ENCODE measurements at places on chromosomes 2 and 18. TPM values are rescaled to one million over a fixed set of nuclear protein-coding genes. Genes with fewer than 3 reads are reported as not detected.
A peak's percentile ranks its signal among the peaks of the same experiment; 100 is the strongest.

GRCh38 chr2:150357770-150358467, 129.5 kb downstream of the RND3 start:
- no peak overlapping the region for H3K27ac ChIP-seq
- no peaks in the 10 kb centered on the region for H3K27me3 ChIP-seq
- no peaks in the 10 kb centered on the region for H3K4me1 ChIP-seq
- no peak overlapping the region for H3K4me3 ChIP-seq
- DNase-seq: no peak

GRCh38 chr2:220586980-220587530, 959.6 kb downstream of the SLC4A3 start:
- H3K4me3 ChIP-seq: no peak overlapping the region
- DNase-seq: no peak
- peak overlapping the region; percentile 59 for H3K27ac ChIP-seq
- H3K36me3 ChIP-seq: no peaks in the 10 kb centered on the region

DNA sequence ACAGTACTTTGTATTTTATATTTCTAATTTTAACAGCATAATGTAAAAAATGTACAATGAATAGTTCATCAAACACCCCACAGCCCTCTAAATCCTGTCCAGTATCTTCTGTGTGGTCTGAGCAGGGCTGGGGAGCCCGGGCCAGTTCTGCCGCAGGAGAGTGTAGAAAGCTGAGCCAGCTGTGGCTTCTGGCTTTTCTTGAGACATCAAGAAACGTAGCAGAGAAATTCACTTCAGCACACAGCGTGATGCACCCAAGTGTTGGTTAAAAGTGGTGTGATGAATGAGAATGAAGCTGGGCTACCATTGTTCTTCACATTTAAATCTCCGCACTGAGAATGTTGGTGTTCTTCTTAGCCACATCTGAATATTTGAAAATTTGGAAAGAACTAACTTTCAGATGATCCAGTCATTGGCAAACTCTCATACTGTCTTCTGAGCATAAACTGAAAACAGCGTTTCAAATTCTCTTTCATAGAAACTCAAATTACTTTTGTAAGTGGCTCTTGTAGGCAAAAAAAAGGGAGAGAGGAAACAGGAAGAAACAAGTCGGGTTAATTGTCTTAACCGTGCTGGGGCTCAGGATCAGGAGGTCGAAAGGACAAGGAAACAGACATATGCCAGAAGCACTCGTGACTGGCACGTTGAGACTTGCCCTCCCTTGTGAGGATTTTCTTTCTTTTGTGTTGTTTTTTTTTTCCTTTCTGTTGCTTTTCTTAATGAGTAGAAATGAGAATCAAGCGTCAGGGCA, 23.4 kb upstream of the TMEM87B start:
- DNase-seq: no peak
- peaks cover 2% of the 10 kb centered on the region for H3K36me3 ChIP-seq
- H3K27me3 ChIP-seq: peaks cover 12% of the 10 kb centered on the region
- peak overlapping the region; percentile 21 for H3K27ac ChIP-seq
- no peak overlapping the region for H3K4me3 ChIP-seq

DNA sequence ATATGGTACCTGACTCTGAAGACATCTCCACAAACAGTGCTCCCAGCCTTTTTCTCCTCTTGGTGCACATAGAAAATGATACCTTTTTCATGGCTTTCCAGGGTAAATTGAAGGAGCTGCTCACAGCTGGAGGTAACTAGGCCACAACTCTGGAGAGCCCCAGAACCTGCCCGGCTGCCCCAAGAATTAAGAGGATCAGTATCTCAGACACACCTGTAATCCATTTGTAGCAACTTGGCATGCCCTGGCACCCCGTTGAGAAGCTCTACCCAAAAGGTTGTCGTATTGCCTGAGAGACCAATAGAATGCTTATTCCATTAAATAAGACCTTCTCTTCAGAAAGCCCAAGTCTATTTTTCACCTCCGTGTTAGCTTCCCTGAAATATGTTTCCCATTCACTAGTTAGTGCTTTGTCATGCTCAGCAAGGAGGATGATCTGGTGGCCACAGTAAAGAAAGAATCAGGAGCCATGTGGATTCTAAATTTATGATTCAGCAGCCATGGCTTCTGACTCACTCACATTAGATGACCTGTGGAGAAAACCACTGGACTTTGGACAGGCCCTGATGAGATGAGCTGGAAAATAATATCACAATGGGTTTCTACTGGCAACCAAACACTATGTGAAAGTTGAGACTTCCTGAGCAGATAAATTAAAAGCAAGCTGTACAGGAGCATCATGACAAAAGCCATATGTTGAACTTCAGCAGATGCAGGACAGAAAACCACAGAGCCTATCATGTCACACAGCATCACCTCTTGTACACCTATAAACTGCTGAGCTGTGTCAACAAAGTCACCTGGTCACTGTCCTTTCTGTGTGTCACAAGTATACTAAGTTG, 253.3 kb upstream of the OSR1 start:
- no peak for DNase-seq
- H3K4me1 ChIP-seq: peaks cover 17% of the 10 kb centered on the region
- H3K36me3 ChIP-seq: peaks cover 2% of the 10 kb centered on the region

DNA sequence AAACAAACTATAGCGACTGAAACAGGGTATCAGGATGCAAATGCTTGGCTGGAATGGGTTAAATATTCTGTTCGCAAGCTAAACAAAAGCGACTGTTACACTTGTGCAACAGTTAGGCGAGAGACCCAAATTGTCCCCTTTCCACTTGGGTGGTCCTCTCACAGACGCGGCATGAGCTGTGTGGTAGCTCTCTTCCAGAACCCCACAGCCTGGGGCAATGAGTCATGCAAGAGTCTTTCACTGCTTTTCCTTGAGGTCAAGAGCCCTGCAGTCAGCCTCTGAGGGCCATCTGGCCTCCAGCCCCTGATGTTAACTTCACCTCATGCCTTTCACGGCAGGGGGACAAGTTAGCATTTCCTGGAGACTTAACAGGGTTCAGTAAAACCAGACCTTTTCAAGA, 25.7 kb downstream of the SULT1C4 start:
- H3K27ac ChIP-seq: no peak overlapping the region
- no peak for DNase-seq
- no peaks in the 10 kb centered on the region for H3K27me3 ChIP-seq
- H3K36me3 ChIP-seq: peaks cover 9% of the 10 kb centered on the region

- H3K27ac ChIP-seq: no peak overlapping the region
- H3K36me3 ChIP-seq: no peaks in the 10 kb centered on the region
- no peaks in the 10 kb centered on the region for H3K4me1 ChIP-seq
Measured at GRCh38 chr2:190382851-190383250, 25.3 kb upstream of the MFSD6 start.

DNA sequence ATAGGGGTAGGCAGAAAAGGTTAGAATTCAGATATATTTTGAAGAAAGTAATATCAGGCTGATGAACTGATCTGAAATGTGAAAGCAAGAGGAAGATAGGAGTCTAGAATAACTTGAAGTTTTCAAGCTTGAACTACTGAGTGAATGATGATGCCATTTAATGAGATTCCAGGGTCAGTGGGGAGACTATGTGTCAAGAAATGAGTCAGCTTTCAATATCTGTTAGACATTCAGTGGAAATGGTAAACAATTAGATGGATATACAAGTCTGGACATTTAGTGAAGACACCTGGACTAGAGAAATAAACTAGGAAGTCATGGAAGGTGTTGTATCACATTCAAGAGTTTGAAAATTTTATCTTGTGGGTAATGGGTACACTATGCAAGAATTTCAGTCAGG, 326.9 kb downstream of the FSIP2 start:
- no peak overlapping the region for H3K4me3 ChIP-seq
- H3K27ac ChIP-seq: no peak overlapping the region
- H3K4me1 ChIP-seq: peaks cover 5% of the 10 kb centered on the region
- H3K27me3 ChIP-seq: no peaks in the 10 kb centered on the region
- DNase-seq: no peak
- H3K36me3 ChIP-seq: no peaks in the 10 kb centered on the region

GRCh38 chr18:35306588-35307250, 16.7 kb upstream of the ZSCAN30 start:
- H3K4me1 ChIP-seq: no peaks in the 10 kb centered on the region
- peaks cover 68% of the 10 kb centered on the region for H3K36me3 ChIP-seq
- H3K4me3 ChIP-seq: no peak overlapping the region

DNA sequence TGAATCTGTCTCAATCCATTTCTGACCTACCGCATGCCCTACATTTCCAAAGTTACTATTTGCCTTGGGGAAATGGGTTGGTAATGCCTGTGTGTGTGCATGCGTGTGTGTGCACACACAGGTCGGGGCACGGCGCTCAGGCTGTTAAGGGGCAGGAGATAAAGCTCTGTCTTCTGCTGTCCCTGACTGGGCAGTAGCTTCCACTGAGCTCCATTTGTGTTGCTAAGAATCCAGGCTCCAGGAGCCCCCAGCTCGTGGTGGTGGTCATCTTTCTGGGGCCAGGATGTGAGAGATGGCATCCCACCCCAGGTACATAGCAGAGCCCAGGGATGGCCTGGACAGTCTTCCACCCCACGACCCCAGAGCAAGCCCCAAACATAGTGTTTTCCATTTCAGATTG, 66.7 kb upstream of the HS6ST1 start:
- DNase-seq: no peak
- H3K27ac ChIP-seq: no peak overlapping the region
- H3K36me3 ChIP-seq: no peaks in the 10 kb centered on the region
- no peaks in the 10 kb centered on the region for H3K27me3 ChIP-seq
- H3K4me3 ChIP-seq: no peak overlapping the region

DNA sequence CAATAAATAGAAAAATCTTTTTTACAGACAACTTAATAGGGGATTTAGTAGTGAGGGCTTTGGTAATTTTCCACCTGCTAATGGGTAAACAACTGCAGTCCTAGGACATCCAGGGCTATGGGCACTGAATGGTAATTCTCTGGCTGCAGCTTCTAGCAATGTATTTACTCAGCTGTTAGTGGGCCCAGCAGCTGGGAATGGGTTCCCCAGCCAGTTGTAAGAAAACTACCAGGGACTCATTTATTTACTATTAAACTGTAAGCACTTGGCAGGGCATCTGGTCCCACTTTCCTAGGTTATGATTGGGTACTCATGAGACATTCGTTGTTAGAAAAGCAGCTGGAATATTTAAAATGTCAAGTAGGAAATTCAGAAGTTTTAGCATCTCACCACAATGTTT, 363.8 kb upstream of the TRIB2 start:
- no peak overlapping the region for H3K4me3 ChIP-seq
- H3K4me1 ChIP-seq: peaks cover 27% of the 10 kb centered on the region
- no peaks in the 10 kb centered on the region for H3K27me3 ChIP-seq
- H3K36me3 ChIP-seq: no peaks in the 10 kb centered on the region
- no peak for DNase-seq
- no peak overlapping the region for H3K27ac ChIP-seq

GRCh38 chr2:136208682-136209420, 90.9 kb upstream of the CXCR4 start:
- H3K27me3 ChIP-seq: no peaks in the 10 kb centered on the region
- H3K4me1 ChIP-seq: no peaks in the 10 kb centered on the region
- H3K4me3 ChIP-seq: no peak overlapping the region
- no peaks in the 10 kb centered on the region for H3K36me3 ChIP-seq

The PDK1 gene
- 7.2 TPM for total RNA-seq

The SLC4A5 gene
- total RNA-seq: 2.3 TPM
